CD4-positive, alpha-beta T cell treated with Interleukin-15 for 1 hour (primary cell): ENCODE measurements at places on chromosomes 2 and 18.

GRCh38 chr2:224379986-224380385 is 21.9 kb downstream of the FAM124B start:
- DNase-seq: no peak

- no peak for DNase-seq
These were observed 192.9 kb upstream of the NRXN1 start for GRCh38 chr2:51224790-51225189.

- DNase-seq: no peak
These were observed 85.3 kb upstream of the GALNT5 start for GRCh38 chr2:157172239-157172638.

- no peak for DNase-seq
These were observed 33.0 kb downstream of the KCNIP3 start for GRCh38 chr2:95329891-95330793.

- DNase-seq: no peak
These were observed 64.8 kb upstream of the ID2 start for GRCh38 chr2:8617048-8617447.

- DNase-seq: no peak
These were observed 17.7 kb upstream of the ATP6V1B1 start for GRCh38 chr2:70918016-70918415.

DNA sequence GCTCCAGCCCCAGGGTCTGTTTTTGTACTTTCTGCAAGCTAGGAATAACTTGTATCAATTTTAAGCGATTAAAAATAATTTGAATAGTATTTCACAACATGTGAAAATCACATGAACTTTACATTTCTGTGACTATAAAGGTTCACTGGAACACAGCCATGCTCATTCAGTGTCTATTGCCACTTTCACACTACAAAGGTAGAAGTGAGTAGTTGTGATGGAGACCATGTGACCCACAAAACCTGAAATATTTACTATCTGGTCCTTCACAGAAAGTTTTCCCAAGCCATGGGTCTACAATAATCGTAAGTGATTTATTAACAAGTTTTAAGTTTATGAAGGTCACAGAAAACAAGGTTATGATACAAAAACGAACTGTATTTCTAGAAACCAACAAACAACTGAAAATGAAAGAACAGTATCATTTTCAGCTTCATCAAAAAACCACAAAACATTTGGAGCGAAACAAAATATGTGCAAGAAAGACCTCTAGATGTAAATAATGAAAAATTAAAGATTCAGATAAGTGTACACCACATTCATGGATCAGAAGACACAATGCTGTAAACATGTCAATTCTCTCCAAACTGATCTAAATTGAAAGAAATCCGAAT is 68.9 kb upstream of the DNER start:
- DNase-seq: no peak

GRCh38 chr2:46815121-46815802 is 100.3 kb downstream of the MCFD2 start:
- DNase-seq: no peak

DNA sequence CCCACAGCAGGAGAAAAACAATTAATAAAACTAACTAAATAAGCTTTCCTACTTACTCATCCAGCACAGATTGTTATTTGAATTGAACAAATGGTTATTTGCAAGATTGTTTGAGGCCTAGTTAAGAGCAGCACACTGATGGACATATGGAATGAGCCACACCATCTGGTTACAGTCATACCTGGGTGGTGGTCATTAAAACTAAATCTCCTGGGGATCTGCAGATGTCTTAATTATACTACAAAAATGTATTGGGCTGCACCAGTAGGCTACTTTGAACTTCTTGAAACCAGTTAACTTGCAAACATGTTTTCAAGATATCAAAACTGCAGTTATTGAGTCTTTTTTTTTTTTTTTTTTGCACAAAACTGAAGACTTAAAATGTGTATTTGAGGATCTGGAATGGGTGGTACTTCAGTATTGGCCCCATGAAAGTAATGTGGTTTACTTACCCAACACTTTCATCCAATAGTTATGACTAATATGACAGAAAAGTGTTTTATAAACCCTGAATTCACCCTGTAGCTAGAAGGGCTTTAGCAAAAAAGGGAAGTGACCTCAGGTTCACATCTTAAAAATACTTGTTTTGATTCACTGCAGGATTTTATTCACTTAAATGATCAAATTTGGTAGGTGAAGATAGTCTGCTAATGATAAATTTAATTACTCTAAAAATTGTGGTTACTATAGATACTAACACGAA is 10.8 kb downstream of the AGFG1 start:
- DNase-seq: no peak
